ENCODE measurements at places on chromosomes 3 and 15. TPM values are rescaled to one million over a fixed set of nuclear protein-coding genes. Genes with fewer than 3 reads are reported as not detected.

LRRN1 gene
- 17.4 TPM for total RNA-seq

NRG4 gene
- 0.18 TPM for total RNA-seq

MCTP2 gene
- 4.5 TPM for total RNA-seq

GMPS gene
- total RNA-seq: 58.1 TPM

TRAIP gene
- 3.4 TPM for total RNA-seq

MEX3B gene
- total RNA-seq: 18.7 TPM

GCNT3 gene
- total RNA-seq: 1.8 TPM

STRA6 gene
- 13.7 TPM for total RNA-seq

TTC23 gene
- 22.1 TPM for total RNA-seq

BUB1B gene
- total RNA-seq: 3.2 TPM

DTWD1 gene
- 21.1 TPM for total RNA-seq

UROC1 gene
- not detected for total RNA-seq

HDDC3 gene
- total RNA-seq: 10.5 TPM

SPATA12 gene
- total RNA-seq: not detected

ZNF620 gene
- total RNA-seq: 4.2 TPM

MTHFS gene
- 20.0 TPM for total RNA-seq

TMEM212 gene
- total RNA-seq: not detected

CILP gene
- total RNA-seq: 1.1 TPM

SKOR1 gene
- not detected for total RNA-seq

CHRD gene
- total RNA-seq: 3.4 TPM

EOMES gene
- not detected for total RNA-seq

SNX33 gene
- 25.6 TPM for total RNA-seq

MUC4 gene
- 0.05 TPM for total RNA-seq

POLQ gene
- total RNA-seq: 1.3 TPM

Measured in astrocyte (in vitro differentiated cells and primary cell).